ENCODE measurements at places on chromosomes 3 and 15.

DNA sequence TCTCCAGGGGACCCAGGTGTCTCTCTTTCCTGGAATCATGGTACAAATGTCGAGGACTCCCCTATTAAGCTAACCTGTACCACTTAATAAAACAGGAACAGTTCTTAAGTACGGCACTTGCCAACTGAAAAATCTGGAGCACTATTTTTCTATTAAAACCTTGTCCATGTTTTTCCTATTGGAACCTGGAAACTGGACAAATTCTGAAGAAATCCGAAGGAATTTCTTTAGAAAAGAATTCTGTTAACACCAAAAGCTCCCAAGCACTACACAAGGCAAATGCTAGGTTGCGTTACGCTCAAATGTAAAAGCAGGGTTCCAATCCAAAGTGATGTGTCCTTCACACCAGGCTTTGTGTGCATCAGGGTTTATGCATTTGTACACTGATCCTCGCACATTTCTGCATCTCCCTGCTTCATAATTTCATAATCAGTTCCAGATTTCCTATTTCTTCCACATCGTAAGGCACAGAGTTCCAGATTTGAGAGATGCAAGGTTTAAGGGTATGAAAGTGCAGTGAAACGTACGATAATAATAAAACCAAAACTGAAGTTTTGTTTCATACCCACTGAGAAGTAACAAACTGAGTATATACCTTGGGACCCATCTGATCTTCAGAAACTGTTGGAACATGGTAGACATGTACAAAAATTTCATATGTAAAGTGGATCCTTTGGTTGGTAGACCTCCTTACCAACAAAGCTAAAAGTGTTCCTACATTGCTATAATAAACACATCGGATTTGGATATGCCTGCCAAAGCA lies 132.1 kb upstream of the WNT5A start:
- DNase-seq: no peak

DNA sequence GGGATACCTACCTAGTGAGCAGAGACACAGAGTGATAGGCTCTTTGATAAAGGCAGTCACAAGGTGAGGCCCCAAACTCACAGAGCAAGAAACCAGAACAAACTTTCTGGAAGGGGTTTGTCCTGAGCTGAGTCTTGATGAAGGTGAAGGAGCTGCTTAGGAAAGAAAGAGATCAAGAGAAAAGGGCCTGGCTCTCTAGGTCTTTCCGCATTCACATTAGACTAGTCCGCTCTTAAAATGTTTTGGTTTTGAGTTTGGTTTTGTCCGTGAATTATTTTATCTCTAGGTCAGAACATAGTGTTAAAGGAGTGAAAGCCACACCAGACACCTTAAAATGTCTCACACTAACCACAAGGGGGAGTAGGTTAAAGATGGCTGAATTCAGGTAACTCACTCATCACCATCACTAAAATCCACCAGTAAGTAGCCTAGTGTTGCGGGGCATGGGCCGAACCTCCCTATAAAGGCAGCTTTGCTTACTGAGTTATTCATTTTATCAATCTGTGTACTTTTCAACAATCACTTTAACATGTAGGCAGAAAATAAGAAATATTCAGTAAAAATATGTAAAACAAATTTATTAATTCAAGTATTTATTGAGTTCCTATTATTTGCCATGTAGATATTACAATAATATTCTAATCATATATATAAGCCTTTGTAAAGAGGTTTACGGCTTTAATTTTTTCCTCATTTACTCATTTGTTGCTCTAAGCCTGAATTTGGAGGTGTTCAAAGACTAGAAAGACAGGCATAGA lies 121.5 kb upstream of the TSC22D2 start:
- no peak for DNase-seq

DNA sequence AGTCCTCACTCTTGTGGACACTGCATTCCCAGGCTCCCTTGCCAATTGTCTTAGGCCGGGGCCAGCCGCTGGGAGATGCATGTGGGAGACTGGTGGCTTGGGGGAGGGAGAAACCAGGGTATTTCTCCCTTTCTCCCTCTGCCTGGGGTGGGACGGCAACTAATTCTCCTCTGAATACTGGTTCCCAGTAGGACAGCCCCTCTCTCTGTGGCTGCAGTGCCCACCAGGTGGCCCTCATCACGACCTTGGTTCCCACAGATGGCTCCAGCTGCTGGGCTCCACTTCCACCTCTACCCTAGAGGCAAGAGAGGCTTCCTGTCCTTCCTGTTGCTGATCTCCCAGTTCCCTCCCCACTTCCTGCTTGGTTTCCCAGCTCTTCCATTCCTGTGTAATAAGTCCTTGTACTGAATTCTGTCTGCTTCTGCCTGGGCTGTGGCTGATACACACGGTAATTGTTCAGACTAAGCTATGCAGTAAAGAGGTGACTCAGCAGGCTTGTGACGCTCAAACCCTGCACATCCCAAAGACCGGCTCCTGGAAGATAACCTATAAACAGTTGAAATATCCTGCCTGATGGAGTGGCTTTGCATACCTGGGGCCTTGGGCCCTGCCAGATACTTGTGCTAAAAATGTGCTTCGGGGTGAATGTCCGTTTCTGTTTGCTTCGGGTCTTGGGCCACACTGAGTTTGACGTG lies 20.4 kb upstream of the COPG1 start:
- DNase-seq: no peak

DNA sequence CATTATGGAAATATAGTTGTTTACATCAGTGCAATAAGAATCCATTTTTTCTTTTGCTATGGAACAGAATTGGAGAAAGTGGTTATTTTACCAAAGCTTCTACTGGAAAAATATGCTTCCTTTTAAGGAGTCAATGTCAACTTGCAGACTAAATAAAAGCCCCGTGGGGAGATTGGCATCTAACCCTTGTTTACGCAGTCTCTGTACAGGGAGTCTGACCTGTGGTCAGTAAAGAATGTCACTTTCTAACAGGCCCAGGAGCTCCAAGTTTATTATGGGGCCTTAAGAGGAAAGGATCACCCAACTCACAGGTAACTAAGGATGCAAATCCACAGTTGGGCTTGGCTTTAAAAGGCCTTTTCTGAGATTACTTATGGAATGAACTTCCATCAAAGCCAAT lies 1751.2 kb downstream of the SI start:
- no peak for DNase-seq

DNA sequence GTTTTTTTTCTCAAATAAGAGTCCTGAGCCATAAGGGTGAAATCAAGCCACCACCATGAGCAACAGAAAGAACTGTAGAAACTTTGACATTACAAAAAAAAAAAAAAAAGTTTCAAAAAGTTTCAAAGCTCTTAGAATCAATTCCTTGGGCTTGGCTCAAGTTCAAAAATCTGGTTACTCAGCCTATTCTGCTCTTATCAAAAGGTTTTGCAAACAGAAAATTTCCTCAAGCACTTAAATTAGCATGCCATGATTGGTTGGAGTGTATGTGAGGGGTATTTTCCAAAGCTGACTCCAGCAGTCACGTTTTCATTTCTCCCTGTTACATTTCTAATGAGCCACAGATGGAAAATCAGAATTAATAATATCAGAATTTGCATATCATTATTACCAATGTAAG lies 12.1 kb upstream of the PEX5L start:
- no peak for DNase-seq

GRCh38 chr3:75781079-75781745 lies 4.1 kb downstream of the ZNF717 start:
- no peak for DNase-seq

DNA sequence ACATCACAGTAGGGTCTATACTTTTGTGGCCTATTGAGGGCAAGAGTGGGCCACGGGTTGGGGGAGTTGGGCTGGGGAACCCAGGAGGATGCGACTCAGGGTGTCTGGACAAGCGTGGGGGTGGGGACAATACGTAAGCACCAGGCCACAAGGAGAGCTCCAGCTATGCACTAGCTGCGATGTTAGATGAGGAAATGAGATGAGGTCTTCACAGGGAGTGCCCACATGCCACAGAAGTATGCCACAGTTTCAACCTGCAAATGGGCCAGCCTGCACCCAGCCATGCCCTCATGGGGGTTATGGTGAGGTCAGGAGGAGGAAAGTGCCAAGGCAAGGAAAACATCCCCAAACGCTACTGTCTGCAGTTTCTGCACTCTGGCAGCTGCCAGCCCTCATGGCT lies 30.5 kb downstream of the CACNA2D2 start:
- DNase-seq: no peak

- no peak for DNase-seq
Measured at GRCh38 chr3:58234516-58234931, 3.1 kb upstream of the ABHD6 start.

- no peak for DNase-seq
Measured at GRCh38 chr3:95886616-95887015, 927.8 kb upstream of the EPHA6 start.

DNA sequence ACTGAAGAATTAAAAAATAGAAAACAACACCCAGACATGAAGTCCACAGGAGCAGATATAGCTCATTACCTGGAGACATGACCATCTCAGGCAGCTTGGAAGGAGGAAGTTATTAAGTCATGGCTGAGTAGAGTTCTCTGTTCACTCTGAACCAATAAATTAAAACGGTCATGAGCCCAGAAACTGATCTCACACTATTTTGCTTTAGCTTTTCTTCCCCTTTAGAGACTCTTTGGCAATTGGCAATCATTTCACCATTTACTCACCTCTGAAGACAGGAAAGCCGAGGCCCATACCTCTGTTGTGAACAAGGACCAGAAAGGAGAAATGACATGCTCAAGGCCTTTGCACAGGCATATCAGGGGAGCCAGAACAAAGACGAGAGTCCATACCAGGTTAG lies 26.6 kb downstream of the CLDN18 start:
- no peak for DNase-seq

GRCh38 chr3:107545680-107546120 lies 22.9 kb downstream of the BBX start:
- no peak for DNase-seq

GRCh38 chr3:196340466-196340865 lies 2.3 kb upstream of the TM4SF19 start:
- DNase-seq: no peak

- no peak for DNase-seq
Measured at GRCh38 chr3:151037746-151038477, 47.6 kb upstream of the MED12L start.

DNA sequence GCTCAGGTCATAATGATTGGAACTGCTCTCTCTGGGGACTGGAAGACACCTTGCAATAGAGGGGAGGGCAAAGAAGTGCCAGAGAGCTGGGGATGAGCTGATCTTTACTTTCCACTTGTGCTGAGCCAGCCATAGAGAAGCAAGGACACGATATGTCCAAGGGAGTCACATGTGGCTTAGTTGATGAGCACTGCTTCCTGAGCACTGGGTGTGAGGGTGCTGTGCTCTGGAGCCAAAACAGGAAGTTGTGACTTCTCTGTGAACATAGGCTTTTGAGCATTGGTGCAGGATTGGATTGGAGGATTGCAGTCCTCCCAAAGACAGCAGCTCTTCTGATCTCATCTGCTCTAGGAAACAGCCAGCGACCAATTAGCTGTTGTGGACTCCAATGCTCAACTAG lies 6.7 kb downstream of the PARP14 start:
- DNase-seq: no peak

DNA sequence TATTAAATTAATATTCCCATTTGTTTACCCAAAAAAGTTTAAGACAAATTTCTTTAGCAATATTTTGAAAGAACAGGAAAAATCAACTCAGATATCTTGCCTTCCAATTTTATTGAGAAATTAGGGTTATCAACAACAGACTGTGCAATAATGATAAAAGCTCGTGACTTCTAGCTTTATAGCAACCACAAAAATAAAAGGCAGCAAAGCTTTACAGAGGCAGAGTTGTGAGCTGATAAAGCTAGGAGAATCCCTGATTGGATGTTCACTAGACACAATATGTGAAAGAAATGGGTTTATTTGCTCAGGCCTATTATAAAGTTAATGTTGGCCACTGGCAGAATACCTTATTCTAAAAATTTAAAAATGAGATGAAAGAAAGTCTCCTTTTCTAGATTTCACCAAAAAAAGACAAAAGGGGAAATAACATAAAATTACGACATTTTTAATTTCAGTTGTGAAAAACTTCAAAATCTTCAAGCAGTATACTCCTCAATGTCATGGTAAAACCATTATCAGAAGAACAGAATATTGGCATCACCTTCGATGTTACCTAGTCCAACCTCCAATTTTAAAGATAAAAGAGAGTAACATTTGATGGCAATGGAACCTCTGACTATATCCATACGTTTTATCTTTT lies 2.8 kb downstream of the VPS13C start:
- DNase-seq: no peak

DNA sequence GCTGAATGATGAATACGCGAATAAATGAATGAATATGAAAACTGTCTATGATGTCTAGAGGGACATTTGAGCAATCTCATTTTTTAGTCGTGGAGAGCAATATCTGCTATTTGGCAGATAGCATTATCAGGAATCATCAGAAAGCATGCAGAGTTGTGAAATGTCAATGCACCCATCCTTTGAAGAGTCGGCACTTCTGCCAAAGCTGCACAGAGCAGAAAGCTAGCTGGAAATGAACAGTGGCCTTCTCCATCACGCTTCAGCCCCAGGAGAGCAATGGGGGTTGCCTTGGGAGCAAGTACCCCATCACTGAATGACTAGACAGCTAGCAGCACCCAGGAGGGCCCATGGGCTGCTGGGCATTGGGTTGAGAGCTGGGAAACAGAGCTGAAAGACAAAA lies 69.1 kb upstream of the PROK2 start:
- no peak for DNase-seq

- no peak for DNase-seq
Measured at GRCh38 chr3:131216801-131217200, 164.8 kb upstream of the NUDT16 start.

DNA sequence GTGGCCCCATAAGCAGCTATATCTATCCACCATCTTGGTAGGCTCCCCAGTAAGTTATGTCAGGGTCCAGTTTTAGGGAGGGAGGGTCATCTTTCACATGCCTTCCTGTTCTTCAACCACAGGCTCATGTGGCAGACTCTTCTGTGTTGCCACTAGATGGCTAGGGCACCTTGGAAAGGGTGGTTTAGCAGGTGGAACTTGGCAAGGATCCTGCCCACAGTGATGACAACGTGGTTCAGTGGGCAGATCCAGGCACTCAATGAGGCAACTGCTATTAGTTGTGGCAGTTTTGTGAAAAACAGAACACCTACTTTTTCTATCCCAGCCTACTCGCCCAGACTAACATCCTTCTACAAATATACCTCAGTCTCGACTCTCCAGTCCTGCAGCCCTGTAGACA lies 7.2 kb upstream of the RBP1 start:
- DNase-seq: no peak

- no peak for DNase-seq
Measured at GRCh38 chr3:29335438-29335837, 54.6 kb downstream of the RBMS3 start.

- DNase-seq: no peak
Measured at GRCh38 chr3:106691476-106691875, 685.8 kb upstream of the CCDC54 start.

DNA sequence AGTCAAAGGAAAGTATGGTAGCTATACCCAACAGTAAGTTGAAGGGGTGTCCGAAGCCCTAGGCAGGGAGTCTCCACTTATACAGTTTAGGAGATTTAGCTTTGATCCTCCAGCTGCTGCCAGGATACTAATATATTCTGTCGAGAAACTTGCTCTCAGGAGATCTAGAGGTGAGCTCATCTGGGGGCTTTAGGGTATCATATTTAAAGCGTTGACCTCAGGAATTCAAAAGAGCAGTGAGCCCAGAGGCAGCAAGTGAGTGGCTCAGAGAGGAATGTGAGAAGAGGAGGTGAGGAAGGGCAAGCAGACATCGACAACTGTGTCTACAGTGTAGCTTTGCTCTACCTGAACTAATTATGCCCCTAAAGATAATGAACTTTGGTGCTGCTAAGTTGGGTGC lies 245.1 kb upstream of the LRTM1 start:
- DNase-seq: no peak
